Cardiac muscle cell (in vitro differentiated cells and primary cell): ENCODE measurements at places on chromosomes 1 and 21. TPM values are rescaled to one million over a fixed set of nuclear protein-coding genes. Genes with fewer than 3 reads are reported as not detected.

The ZBTB37 gene
- 7.9 and 16.2 TPM in 2 replicates for total RNA-seq

The LDLRAD1 gene
- not detected in 2 replicates for total RNA-seq

The CYP4Z1 gene
- not detected in 2 replicates for total RNA-seq

The SLC6A17 gene
- 0.06 and 0.14 TPM in 2 replicates for total RNA-seq

The EDN2 gene
- 0.92 and 0.98 TPM in 2 replicates for total RNA-seq

DNA sequence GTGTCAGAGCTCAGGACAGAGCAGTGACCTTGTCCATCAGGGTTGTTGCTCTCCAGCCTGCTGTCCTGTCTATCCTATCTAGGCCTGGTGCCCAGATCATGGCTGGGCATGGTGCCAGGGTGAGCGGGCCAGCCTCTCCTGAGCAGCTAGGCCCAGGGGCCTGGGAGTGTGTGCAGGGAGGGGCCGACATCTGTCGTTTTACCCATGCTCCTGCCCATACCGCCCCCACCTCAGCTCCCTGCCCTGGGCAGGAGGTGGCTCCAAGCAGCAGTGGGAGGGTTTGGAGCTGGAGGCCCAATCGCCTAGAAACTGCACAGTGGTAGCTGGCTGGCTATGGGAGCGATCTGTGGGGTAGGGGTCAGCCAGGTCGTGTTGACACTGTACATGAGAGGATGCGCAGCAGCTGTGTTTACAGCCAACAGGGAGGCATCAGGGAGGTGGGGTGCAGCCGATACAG, 6.5 kb downstream of the INSRR start:
- no peak for DNase-seq

- DNase-seq = no peak
Observed at GRCh38 chr1:175404177-175404576, 211.6 kb upstream of the KIAA0040 start.

DNA sequence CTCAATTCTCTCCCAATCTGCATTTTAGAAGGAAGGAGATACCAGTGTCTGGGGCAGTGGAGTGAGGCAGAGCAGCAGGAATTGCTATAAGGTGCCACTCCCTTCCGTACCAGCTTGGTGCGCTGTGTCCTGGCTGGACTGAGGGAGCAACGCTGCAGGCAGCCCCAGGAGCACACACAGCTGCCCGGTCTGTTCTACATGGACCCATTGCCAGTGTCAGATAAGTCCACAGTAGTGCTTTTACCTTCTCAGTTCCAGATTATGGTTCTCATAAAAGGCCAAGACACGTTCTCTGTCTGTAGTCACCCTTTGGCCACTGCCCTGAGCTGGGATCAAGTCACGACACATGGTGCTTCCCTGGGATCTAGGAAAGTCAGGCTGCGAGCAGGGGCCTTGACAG, 44.1 kb upstream of the BARHL2 start:
- no peak for DNase-seq

DNA sequence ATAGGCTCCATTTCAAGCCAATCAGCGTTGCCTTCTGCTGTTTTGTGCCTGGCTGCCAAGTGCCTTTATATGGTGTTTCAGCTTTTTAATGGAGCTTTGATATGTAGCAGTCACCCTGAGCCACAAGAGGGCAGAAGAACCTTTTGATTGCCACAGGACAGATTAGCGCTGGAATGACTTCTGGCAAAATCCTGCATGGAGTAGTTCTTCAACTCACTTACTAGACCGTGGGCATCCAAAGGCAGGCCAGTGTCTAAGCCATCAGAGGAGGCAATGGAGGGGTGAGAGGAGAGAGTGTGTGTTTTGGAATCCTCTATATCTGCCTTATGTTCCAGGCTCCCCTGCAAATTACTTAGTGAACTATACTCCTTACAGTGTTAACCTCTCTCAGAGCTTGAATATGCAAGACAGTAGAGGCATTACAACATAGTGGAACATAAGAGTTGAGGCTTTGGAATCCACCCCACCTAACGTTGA, 56.2 kb downstream of the ST3GAL3 start:
- DNase-seq = peak; percentile 87

- DNase-seq = no peak
Observed at GRCh38 chr1:63051886-63052285, 268.0 kb downstream of the ATG4C start.

GRCh38 chr1:156048663-156049258, 4.8 kb downstream of the UBQLN4 start:
- no peak for DNase-seq

GRCh38 chr1:110065841-110066240, 4.6 kb downstream of the ALX3 start:
- no peak for DNase-seq

DNA sequence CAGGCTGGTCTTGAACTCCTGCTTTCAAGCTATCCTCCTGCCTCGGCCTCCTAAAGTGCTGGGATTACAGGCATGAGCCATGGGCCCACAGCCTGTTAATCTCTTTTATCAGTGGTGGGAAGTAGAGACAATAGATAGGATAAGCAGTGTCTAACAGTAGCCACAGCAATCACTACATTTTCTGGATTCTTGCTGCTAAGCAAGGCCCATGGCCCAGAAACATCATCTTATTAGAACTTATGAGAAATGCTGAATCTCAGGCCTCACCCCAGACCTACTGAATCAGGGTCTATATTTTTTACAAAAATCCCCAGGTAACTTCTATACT, 29.7 kb downstream of the IGFN1 start:
- DNase-seq = no peak

DNA sequence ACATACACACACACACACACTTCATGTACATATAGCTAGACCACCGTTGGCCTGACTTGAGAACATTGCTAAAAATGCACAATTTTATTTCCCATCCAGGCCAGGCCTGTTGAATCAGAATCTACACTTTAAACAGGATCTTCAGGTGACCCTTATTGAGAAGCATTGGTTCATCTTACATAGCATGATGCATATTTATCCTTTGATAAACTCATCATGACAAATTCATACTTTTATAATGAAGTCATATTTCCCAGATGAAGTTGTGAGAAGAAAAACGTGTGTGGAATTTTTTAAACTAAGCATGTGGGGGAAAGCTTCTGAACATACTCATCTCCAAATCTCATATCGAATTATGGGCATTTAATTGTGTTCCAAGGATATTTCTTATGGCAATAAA, 877.7 kb downstream of the MRPL39 start:
- DNase-seq = no peak

GRCh38 chr1:244302876-244303609, 148.7 kb downstream of the ADSS2 start:
- no peak for DNase-seq

GRCh38 chr1:169240449-169241232, 127.0 kb downstream of the NME7 start:
- no peak for DNase-seq

DNA sequence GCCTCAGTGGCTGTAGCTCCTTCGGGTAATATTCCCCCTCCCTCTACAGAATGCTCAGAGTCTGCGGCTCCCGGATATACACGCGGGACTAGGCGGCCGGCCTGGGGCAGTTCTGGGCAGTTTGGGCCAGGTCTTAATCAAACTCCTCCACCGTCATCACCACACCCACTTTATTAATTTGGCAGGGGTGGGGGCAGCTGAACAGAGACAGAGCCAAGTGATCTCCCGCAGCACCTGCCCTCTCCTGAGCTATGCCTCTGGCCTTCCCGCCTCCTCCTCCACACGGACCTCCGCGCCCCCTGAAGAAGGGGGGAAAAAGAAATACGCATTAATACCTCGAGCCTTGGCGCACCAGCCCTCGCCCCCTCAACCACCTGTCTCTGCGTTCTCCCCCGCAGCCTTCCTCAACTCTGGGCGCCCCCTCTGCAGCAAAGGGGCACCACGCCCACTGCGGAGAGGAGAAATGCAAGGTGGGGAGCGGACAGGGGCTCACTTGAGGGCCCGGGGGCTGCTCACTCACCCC, 42.6 kb downstream of the CD34 start:
- DNase-seq = no peak

DNA sequence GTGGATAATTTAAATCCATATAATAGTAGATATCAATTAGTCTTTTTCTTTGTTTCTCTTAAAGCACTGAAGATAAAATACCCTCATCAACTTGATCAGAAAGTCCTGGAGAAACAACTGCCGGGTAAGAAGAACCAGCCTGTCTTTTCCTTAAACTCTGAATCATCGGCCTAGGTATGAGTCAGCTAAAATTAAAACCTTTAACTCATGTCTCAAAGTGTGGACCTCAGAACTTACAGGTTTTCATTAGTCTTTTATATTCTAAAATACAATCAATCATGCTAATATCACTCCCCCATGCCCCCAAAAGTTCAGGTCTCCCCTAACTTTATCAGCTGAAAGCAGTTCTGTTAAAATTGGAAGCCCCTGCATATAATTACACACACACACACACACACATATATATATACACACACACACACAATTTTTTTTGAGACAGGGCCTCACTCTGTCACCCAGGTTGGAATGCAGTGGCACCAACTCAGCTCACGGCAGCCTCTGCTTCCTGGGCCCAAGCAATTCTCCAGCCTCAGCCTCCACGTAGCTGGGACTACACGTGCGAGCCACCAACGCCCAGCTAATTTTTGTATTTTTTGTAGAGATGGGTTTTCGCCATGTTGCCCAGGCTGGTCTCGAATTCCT, 61.3 kb downstream of the B3GALNT2 start:
- peak; percentile 70 for DNase-seq

DNA sequence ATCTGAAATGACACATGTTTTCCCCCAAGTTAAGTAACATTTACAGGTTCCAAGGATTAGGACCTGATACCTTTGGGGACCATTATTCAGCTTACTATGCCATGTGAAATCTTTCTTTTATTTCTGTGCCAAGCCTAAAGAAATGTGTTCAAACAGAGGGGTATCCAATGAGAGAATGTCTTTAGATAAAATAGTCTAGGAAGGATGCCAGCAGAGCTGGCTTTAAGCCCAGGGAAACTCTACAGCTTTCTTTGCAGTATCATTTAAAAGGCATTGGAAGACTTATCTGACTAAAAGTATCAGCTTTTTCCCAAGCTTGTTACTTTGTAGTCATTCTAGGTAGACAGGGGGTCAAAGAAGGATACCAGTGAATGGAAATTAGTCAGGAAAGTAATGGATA, 860.4 kb downstream of the PLA2G4A start:
- peak; percentile 90 for DNase-seq
